RPMI7951 (cell line): ENCODE measurements at places on chromosomes 12 and 14. TPM values are rescaled to one million over a fixed set of nuclear protein-coding genes. Genes with fewer than 3 reads are reported as not detected.

DNA sequence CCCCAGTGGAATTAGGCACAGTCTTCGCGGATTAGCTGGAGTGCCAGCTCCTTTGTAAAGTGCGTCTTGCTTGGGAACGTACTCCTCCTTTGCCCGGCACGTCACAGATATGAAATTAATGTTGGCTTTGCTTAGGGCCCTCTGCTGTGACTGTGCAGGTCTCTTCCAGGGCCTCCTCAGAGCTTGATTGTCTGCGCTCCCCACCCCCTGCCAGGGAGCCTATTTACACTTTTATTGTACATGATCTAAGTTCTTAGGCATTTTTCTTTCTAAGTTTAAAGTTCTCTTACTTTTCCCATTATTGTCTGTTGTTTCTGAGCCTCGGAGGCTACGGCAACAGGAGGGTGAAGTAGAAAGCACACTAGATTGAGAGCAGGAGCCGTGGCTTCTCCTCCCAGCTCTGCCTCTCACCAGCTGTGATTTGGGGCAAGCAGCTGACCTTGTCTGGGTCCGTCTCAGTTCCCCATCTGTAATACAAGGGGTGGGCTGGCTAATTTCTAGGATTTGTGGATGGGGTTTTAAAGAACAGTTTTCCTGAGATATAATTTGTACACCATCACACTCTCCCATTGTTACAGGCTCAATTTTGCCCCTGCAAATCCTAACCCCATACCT lies 81.8 kb downstream of the TSPAN9 start:
- no peak for DNase-seq

DNA sequence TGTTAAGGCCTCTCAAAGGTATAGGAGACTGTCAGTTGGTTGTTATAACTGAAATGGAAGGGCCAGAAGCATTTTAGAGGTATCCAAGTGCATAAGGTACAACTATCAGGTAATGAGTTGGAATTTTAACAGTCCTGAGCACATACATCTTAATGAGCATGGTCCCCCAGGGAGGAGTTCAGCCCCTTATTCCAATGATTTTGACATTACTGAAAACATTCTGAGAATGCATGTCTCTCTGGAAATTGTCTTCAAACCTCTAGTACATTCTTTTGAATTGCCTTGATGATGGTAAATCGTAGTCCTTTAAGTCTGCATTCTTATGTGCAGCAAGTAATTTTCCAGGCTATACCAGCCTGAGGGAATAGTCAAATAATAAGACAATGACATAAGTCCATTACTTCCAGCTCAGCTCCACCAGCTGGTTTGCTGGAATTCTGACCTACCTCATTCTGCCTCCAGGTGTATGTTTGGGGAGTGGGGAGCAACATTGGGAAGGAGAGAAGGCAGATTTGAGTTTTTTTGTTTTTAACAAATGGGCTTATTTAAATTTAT lies 239.2 kb downstream of the MSRB3 start:
- DNase-seq, result peak; percentile 22

DNA sequence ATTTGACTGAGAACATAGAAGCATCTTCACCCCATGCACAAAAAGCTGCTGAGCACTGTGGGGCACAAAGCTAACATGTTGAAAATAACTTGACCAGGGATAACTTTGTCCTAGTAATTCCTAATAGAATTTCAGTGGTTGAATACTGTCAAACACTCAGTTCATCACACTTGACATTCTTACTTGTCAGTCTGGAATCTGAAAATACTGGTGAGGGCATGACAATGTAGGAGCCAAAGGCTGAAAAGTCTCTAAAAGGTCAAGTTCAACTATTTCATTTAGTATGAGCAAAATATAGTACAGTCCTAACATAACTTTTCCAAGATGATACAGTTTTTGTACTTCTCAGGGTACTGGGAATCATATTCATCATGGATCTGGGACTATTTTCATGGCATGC lies 504.4 kb upstream of the LMO3 start:
- DNase-seq, result no peak

GRCh38 chr12:3741882-3742672 lies 10.8 kb downstream of the CRACR2A start:
- DNase-seq, result no peak

DNA sequence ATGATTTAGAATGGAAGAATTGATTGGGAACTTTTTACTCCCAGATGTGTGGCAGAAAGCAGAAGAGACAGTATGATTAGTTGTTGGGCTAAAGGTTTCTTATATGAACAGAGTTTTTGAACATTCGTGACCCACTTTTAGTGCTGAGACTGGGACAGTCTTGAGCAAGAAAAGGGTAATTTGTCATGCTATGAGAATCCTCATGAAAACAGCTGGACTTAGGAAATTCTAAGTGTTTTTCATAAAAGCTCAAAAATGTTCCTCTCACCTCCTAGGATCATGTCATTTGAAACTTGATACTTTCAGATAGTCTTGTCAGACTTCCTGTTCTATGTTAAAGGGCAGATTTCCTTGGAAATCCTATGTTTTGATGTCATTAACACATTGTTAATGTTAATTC lies 86.1 kb downstream of the MGAT4C start:
- no peak for DNase-seq

DNA sequence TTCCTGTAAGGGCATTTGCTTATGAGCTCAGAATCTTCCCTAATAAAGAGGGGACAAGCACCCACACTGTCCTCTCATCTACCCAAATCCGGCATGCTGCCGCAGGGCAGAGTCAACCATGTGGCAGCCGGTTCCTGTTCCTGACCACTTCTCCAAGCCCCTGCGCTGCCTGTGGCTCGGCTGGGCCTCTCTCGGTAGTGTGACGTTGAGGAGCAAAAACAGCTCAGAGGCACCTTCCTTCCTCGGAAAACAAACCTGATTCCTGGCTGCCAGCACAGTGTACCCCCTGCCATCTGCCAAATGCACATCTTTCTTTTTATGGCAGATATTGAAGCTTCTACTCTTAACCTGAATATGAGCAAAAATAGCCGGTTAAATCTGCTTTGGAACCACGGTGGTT lies 50.5 kb downstream of the CFAP251 start:
- DNase-seq, result no peak

DNA sequence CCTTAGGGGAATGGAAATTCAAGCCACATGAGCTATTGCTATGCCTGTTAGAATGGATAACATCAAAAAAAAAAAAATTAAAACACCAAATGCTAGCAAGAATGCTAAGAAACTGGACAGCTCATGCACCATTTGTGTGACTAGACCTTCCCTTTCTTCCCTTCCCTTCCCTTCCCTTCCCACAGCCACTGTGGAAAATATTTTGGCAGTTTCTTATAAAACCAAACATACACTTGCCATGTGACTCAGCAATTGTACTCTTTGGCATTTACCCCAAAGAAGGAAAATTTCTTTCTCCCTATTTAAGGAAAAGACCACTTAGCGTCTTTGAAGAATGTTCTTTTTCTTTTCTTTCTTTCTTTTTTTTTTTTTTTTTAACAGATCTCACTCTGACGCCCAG lies 49.1 kb upstream of the FKBP4 start:
- DNase-seq, result no peak

DNA sequence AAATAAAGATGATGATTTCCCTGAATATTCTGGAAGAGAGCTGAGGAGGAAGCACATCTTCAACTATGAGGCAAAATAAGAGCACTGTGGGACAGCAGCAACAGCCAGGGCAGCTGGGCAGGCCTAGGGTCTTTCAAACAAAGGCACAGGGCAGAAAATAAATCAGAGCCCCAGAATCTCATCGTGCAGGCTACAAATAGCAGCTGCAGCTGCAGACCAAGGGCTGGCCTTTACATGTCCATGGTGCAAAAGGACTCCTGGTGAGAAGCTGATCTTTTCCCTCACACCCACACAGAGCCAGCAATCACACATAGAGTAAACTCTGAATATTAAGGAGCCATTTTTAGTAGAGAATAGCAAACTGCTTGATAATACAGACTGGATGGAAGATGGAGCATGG lies 13.6 kb upstream of the MYBPC1 start:
- DNase-seq, result no peak

GRCh38 chr12:110345963-110346362 lies 57.5 kb downstream of the ANAPC7 start:
- no peak for DNase-seq

- peak; percentile 58 for DNase-seq
Observed at GRCh38 chr12:6752167-6752920, 597 bp downstream of the MLF2 start.

DNA sequence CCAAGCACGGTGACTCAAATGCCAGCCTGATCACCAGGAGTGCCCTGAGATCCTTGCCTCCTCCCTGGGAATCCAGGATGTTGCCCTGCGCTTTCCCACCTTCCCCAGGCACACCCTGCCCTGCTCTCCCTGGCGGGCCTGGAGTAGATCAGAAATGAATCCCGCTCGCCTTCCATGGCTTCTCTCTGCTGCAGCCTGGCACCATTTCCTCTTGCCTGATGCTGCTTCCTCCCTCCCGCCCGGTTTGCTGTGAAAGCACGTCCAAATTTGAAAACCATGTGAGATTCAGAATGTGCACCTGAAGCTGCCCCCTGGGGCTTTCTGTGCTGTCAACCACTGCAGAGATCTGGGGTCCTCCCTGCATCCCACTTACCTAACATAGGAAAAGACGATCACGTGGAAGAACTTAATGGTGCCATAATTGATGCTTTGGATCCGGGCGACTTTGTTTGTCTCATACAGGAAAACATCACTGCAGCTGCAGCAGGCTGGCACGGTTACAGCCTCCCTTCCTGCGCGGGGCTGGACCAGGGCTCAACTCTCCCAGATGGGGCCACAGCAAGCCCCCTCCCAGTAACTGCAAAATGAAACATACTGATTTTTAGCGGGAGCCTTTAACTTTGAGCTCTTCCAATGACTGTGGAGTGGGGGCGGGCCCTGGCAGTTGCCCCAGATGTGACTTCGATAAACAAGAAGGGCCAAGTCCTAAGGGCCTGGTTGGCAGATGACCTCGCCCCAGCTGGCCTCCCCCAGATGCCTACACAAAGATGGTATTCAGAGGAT lies 24.9 kb upstream of the C12orf76 start:
- DNase-seq, result peak; percentile 59

- DNase-seq, result no peak
Observed at GRCh38 chr12:54075409-54075808, 21.8 kb downstream of the HOXC4 start.

GRCh38 chr12:105676694-105677093 lies 346.2 kb downstream of the C12orf75 start:
- no peak for DNase-seq

GRCh38 chr12:90299666-90300065 lies 591.0 kb upstream of the ATP2B1 start:
- DNase-seq, result no peak

- DNase-seq, result no peak
Observed at GRCh38 chr12:26713885-26714383, 119.1 kb downstream of the ITPR2 start.

DNA sequence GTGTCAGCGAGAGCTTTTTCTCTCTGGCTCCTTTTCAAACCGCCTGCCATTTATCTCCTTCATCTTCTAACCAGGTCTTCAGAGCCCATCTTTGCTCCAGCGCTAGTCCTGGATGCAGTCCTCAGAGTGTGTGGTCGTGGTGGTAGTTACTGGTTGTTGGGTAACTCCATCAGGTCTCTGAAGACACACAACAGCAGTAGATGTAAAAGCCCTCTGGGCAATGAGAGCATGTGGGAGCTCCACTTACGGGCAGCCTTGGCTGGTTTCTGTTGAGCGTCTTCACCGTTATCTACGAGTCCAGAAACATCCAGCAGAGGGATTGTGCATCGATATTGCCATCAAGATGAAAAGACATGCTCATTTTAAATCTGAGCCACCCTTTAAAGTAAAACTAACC lies 61.2 kb downstream of the FBXL14 start:
- peak; percentile 92 for DNase-seq

- DNase-seq, result no peak
Observed at GRCh38 chr12:48927261-48927660, 2.0 kb upstream of the FKBP11 start.

- no peak for DNase-seq
Observed at GRCh38 chr14:81801921-81802320, 268.3 kb upstream of the SEL1L start.

- no peak for DNase-seq
Observed at GRCh38 chr12:131082290-131083194, 128.8 kb downstream of the ADGRD1 start.

DNA sequence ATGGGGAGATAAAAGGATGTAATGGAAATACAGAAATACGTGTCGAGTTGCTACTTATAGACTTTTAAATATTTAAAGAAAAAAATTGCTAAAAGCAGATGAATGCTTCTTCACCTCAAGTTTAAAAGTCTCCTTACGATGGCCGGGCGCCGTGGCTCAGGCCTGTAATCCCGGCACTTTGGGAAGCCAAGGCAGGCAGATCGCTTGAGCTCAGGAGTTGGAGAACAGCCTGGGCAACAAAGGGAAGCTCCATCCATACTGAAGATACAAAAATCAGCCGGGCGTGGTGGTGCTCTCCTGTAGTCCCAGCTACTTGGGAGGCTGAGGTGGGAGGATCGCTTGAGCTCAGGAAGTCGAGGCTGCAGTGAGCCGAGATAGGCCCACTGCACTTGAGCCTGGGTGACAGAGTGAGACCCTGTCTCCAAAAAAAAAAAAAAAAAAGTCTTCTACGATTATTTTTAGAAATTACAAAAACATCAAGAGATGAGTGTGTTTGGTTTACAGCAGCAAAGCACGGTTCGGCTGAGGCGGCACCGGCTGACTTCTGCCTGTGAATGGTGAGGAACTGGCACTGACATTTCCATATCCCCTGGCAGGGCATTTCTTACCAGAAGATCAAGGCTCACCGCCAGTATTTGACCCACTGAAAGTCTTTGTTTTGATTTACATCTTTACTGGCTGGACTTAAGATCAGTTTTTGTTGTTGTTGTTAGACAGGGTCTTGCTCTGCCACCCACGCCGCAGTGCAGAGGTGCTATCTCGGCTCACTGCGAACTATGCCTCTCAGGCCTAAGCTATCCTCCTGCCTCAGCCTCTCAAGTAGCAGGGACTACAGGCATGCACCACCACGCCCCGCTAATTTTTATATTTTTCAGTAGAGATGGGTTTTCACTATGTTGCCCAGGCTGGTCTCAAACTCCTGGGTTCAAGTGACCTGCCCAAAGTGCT lies 3.9 kb upstream of the MTA1 start:
- no peak for DNase-seq

- DNase-seq, result peak; percentile 54
Observed at GRCh38 chr12:19186722-19187661, 57.5 kb downstream of the PLEKHA5 start.

DNA sequence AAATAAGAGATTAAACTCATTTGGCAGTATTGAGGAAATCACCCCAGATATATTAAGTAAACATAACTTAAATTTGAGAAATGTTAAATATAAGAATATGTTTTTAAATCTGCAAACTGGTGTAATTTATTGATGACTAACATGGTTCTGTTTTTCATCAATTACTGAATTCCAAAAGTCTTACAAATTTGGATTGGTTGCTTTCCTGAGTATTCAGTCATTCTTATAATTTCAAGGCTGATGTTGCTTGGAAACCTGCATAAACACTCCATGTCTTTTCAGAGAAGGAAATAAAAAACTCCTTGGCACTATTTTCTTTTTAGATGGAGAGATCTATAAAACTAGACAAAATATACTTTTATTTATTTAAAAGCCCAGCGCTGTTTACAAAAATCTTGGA lies 71.7 kb downstream of the NOVA1 start:
- no peak for DNase-seq

- peak; percentile 9 for DNase-seq
Observed at GRCh38 chr14:63840981-63841380, 11.8 kb upstream of the SYNE2 start.

GRCh38 chr14:94675036-94675435 lies 62.8 kb downstream of the SERPINA3 start:
- DNase-seq, result no peak

Gene FIGNL2
- not detected in 2 replicates for total RNA-seq

Gene HVCN1
- 2.2 and 3.2 TPM in 2 replicates for total RNA-seq

Gene TRIM9
- total RNA-seq, result 4.0 and 4.2 TPM in 2 replicates

Gene SLC35E3
- total RNA-seq, result 1.8 and 2.4 TPM in 2 replicates

Gene CD163L1
- total RNA-seq, result 14.3 and 15.9 TPM in 2 replicates

Gene CCDC196
- not detected in 2 replicates for total RNA-seq

Gene GPN3
- 31.2 and 51.1 TPM in 2 replicates for total RNA-seq

Gene HPD
- not detected in 2 replicates for total RNA-seq

Gene STYX
- 13.4 and 15.9 TPM in 2 replicates for total RNA-seq
